ENCODE measurements at places on chromosomes 2 and 18. TPM values are rescaled to one million over a fixed set of nuclear protein-coding genes. Genes with fewer than 3 reads are reported as not detected.

RAX gene
- 0.39 TPM for total RNA-seq

ANKRD29 gene
- total RNA-seq = 6.1 TPM

RGPD3 gene
- 0.30 TPM for total RNA-seq

SPC25 gene
- total RNA-seq = 8.2 TPM

FEV gene
- not detected for total RNA-seq

PTPRM gene
- 46.3 TPM for total RNA-seq

NEU2 gene
- total RNA-seq = 1.4 TPM

ZDBF2 gene
- 8.2 TPM for total RNA-seq

LRRTM4 gene
- 0.89 TPM for total RNA-seq

AGXT gene
- total RNA-seq = 0.10 TPM
